ENCODE measurements at places on chromosomes 3 and 15. TPM values are rescaled to one million over a fixed set of nuclear protein-coding genes. Genes with fewer than 3 reads are reported as not detected.
A peak's percentile ranks its signal among the peaks of the same experiment; 100 is the strongest.

GRCh38 chr15:98121957-98122356 lies 161.5 kb downstream of the ARRDC4 start:
- DNase-seq = no peak

UROC1 gene
- not detected for total RNA-seq

CELF6 gene
- total RNA-seq = 0.14 TPM

DNA sequence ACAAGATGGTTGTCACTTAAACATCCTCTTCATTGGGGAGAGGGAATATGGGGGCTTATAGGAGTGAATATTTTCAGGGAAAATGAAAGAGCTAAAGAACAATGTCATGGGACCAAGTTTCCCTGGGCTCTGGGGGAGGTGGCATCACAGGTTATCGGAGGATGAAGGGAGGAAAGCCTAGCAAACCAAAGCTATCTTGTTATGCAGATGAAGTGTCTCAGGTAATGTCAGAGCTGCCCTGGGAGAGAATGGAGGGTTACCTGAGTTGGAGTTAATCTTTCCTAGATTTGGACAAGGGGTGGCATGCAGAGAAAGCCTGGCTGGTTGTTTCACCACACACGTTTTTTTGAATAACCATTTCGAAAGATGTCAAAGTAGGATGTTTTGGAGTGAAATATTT lies 308.1 kb upstream of the ATP10A start:
- DNase-seq = peak; percentile 17

EBLN2 gene
- total RNA-seq = 9.9 TPM

DNA sequence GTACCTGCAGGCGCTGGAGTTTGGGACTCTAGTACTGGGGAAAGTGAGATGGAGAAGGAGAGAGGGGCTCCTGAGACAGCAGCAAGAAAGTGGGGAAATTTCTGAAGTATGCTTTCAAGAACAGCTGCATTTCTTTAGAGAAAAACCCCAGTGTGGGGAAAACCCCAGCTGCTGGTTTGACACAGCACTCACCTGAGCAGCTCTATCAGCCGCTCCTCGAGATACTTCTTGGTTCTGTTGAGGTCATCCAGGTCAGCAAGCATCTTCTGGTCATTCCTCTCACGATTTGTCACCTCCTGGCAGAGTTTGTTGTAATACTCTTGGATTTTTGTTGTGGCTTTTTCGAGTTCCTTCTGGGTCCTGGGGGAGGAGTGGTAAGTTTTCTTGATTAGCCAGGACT lies 18.8 kb downstream of the CXCR6 start:
- no peak for DNase-seq

NAALADL2 gene
- total RNA-seq = 2.6 TPM

- DNase-seq = no peak
Observed at GRCh38 chr3:122255757-122256439, 69.2 kb upstream of the CSTA start.

C3orf18 gene
- 7.7 TPM for total RNA-seq

- no peak for DNase-seq
Observed at GRCh38 chr3:115862099-115862498, 238.8 kb downstream of the GAP43 start.

DNA sequence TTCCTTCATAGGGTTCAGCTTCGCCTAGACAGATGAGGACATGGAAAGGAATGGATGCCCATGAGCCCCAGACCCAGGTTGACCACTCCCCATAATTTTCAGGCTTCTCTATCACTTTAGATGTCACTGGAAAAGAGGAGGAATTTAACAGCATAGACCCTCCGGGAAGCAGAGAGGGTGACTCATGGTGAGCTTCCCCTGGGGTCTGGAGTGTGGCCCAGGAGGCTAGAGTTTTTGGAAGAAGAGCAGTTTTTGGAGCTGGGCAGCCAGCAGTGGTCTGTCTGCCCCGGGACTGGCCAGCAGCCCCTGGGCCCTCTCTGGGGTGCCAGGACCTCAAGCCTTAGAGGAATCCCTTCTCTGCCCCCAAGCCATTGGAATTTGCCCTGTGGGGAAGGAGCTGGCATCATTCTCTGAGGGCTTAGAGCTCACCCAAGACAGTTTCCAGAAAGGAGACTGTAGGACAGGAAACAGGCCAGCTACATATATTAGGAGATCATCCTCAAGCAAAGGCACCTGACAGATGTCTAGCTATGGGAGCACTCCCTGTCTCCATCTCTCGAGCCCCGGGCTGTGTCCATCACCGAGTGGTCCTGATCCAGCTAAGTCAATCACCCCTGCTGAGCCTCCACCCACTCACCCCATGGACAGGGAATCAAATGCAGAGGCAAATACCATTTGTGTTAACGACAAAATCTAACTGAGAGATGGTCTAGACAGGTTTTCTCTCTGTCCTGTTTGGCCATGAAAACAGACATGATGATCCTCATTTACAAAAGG lies 67.3 kb downstream of the MEGF11 start:
- no peak for DNase-seq

DNA sequence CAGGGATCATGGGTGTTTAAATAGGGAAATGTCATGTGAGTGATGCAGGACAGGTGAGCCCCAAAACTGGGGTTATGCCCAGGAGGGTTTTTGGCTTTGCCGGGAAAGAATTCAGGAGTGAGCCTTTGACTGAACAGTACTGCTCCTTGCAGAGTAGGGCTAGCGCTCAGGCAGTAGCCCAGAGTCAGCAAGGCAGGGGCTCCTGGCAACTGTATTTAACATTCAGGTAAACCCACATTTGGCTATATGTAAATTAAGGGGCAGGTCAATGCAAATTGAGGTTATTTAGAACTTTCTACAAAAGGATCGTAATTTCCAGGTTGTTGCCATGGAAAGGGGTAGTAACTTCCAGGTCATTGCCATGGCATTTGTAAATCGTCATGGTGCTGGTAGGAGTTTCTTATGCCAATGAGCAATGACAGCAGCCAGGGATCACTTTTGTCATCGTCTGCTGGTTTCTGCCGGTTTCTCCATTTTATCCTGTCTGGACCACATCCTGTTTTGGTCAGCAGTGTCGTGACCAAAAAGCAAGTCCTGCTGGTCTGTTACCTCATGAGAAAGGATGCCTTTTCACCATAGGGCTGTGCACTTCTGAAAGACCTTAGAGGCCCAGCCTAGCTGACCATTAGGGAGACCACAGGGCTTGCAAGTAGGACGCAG lies 24.3 kb downstream of the MTHFS start:
- peak; percentile 28 for DNase-seq

- peak; percentile 78 for DNase-seq
Observed at GRCh38 chr3:71064956-71065763, 518.4 kb downstream of the FOXP1 start.

SLC22A14 gene
- total RNA-seq = not detected

- DNase-seq = no peak
Observed at GRCh38 chr15:28133281-28133680, 34.2 kb upstream of the OCA2 start.

GRCh38 chr15:42146551-42147430 lies 9.6 kb downstream of the PLA2G4F start:
- DNase-seq = no peak

DNA sequence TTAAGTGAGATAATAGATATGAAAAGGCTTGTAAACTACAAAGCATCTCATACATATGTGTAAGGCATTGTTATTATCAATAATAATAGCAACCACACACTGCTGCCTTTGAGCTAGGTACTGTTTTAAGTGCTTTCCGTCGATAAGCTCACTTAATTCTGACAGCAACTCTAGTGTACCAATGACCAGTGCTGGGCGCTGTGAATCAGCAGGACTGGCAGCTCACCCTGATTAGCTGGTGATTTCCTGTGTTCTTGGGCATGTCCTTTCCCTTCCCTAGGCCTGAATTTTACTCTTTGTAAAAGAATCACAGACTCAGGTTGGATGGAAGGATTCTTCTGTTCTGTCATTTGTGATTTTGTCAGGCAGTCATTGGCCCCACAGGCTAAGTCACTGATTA lies 215.6 kb downstream of the LPP start:
- DNase-seq = no peak

DNA sequence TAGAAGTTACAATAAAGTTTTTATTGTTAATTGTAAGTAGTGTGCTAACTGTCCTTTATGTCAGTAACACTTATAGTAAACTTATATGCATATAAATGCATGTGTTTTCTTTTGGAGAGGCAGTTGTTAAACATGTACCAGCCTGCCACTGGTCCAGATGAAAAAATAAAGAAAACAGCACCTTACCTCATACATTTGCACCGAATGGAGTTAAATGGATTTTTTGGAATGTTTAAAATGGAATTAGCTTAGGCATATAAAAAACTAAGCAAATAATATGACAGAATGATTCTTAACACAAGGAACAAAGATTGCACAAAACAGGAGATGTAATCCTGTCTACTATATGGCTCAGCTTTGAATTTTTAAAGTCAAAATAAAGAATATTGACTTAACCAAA lies 50.2 kb upstream of the ALDH1A3 start:
- no peak for DNase-seq

GOLGA6L10 gene
- not detected for total RNA-seq

- peak; percentile 83 for DNase-seq
Observed at GRCh38 chr3:66609660-66610561, 109.1 kb upstream of the LRIG1 start.

DNA sequence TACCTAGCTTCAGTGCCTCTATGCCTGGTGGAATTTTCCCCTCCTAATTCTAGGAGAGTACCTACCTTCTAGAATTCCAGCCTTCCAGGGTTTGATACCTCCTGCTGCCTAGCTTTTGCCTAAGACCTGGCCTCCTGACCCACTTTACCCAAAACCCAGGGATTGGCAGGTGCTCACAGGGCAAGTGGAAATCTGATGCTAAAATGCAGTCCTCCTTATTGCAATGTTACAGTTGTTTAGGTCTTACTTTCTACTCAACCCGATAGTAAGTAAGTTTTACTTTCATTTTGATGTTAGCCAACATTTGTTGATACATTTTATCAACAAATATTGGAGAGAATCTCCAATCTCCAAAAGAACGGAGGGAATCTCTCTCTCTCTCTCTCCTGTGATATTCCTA lies 275.9 kb downstream of the DOCK3 start:
- no peak for DNase-seq

DNA sequence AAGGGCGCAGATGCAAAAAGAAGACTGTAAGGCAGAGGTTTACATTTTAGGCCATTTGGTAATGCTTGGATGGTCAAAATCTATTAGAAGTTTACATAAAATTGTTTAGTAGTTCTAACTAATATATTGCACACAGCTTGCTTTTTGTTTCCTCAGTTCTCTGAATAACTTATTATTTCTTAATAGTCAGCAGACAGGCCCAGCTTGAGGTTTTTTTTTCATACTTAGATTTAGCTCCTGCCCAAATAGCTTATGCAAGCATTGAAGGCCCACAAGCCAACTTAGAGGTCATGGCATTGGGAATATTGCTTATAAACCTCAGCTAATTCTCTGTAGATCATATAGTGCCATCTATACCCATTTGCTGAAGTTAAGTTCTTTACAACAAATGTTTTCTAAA lies 172.5 kb downstream of the RAP2B start:
- no peak for DNase-seq

- DNase-seq = no peak
Observed at GRCh38 chr3:95673215-95673614, 1141.2 kb upstream of the EPHA6 start.

DNA sequence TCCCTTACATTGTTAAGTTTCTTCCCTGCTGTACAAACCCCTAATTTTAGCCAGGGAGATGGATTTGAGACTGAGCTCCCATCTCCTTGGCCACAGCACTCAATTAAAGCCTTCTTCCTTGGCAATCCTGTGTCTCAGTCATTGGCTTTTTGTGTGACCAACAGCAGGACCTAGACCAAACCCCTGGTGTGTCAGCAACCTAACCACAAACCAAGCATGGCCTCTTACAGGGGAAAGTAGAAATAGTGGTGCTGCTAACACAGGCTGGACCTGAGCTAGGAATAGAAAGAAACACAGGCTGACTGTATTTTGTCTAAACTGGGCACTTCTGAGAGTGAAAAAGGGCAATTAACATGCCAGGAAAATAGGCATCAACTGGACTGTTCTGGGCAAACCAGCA lies 37.9 kb downstream of the PPCDC start:
- DNase-seq = no peak

DNA sequence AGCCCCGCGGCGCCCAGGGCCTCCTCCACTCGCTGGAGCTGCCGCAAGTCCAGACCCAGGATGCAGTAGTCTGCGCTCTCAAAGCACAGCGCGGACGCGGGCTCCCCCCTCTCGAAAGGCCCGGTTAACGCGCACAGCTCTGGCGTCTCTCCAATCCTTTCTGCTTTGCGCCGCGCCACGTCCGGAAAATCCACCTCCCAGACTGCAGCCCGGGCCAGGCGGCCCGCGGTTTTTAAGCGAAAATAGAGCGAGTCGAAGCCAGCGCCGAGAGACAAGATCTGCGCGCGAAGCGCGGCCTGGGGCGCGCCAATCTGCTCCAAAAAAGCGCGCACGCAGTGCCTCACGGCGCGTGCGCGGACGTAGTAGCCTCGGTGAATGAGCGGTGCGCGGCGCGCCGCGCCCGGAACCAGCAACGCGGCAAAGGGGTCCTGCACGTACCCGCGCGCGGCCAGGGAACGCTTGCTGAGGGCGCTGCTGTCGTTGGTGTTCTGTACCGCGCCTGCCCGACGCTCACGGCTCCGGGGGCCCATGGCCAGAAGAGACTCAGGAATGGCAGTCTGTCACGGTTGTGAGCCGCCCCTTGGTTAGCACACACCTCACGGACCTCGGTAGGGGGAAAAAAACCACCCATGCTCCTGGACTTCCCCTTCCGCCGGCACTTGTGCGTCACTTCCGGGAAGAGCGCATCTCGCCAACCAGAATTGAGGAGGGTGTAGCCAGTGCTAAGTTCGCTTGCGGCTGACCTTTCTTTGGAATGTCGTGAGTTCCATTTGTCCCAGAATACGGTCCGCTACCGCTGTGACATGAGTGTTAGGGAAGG lies at the start of gene LCMT2:
LCMT2 (minus strand) TSS at position 614 of the 820 bp plus-strand sequence; CDS start at position 530, 84 bp downstream.
- DNase-seq = peak; percentile 96

Measured in GM23338 (cell line).